ENCODE measurements at places on chromosomes 12 and 14.

DNA sequence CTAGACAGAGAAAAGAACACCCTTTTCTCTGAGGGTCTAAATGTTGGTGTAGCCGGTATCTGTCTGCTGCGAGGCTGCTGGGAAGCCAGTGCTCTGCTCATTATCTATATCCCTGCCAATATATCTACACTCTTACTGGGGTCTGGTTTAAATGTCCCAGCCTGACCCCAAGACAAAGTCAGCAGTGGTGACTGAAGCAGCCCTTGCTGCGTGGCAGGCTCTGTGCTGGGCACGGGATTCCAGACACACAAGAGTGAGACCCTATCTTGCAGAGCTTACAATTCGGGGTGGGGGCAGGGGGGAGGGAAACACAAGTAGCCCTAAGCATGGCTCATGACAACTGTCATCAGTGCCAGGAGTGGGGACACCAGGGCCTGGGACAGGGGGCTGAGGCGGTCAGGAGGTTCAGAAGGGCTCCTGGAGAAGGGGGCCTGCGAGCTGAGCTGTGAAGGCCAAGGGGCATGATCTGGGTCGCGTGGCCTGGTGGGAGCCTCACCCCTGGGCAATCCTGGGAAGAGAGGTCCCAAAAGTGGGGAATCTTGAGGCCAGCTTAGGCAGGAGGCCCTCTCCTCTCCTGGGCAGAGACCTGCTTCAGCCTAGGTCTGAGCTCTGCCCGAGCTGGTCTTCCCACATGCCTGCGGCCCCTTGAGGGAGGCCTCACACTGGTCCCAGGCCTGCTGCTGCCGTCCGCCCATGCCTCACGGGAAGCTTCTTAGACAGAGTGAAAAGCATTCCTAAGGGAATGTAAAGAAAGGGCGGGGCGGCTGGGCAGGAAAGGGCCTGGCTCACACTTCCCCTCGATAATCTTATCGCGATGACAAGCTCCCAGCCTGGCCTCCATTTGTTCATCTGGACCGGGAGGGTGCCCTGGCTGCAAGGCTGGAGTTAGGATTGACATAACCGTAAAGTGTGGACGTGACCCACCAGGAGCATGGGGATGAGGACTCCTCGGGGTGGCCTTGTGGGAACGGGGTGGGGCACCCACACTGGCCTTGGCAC is 7.3 kb upstream of the RCOR1 start:
- DNase-seq: no peak

- no peak for DNase-seq
Measured at GRCh38 chr12:23028158-23028802, 403.3 kb downstream of the ETNK1 start.

DNA sequence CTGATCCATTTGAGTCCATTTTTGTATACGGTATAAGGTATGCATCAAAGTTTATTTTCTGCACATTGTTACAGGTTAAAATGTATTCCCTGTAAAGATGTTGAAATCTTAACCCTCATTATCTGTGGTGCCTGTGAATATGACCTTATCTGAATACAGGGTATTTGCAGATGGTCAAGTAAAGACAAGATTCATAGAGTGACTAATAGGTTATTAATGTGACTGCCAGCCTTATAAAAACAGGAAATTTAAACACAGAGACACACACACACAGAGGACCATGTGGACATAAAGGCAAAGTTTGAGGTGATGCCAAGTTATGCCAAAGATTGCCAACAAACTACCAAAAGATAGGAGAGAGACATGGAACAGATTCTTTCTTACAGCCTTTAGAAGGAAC is 347.2 kb upstream of the DCN start:
- no peak for DNase-seq

DNA sequence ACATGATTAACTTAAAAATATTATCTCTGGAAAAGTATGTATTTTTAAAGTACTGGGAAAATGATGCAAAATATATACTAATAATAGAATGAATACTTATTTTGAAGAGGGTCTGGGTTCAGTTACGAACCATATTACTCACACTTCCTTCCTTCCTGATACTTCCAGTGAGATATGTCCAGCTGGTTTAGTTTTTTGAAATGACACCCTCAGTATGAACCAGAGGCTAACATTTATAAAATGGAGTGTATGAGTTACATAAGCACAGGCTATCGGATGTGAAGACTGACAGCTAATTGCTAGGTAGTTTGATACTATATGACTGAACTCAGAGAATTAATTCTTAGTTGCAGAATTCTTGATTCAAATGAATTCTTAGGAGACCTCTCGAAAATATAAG is 122.9 kb downstream of the OTOGL start:
- no peak for DNase-seq

DNA sequence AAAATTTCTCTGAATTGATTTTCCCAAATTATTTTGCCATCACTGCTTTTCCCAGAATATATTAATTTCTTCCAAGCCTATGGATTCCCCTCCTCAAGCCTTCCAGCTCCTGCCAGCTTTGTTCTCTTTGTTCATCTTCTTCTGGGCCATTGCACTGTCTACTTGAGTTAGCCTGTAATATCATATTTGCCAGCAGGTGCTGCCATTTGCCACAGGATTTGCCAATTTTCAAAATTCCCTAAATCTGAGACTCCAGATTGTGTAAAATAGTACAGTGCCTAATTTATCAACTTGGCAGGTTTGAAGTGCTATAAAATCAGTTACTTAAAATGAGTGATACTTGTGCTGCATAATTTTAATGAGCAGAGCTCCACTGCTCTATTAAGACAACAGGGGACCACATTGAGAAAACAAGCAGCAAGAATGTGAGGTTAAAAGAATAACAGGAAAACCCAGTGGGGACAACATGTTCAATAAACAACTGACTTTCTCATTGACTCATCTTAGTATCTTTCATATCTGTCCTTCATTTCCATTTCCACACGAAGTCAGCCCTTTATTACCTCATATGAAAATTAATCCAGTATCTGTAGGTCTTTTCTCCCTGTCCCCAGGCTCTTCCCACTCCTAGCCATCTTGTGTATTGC is 84.6 kb upstream of the CCDC196 start:
- DNase-seq: no peak

DNA sequence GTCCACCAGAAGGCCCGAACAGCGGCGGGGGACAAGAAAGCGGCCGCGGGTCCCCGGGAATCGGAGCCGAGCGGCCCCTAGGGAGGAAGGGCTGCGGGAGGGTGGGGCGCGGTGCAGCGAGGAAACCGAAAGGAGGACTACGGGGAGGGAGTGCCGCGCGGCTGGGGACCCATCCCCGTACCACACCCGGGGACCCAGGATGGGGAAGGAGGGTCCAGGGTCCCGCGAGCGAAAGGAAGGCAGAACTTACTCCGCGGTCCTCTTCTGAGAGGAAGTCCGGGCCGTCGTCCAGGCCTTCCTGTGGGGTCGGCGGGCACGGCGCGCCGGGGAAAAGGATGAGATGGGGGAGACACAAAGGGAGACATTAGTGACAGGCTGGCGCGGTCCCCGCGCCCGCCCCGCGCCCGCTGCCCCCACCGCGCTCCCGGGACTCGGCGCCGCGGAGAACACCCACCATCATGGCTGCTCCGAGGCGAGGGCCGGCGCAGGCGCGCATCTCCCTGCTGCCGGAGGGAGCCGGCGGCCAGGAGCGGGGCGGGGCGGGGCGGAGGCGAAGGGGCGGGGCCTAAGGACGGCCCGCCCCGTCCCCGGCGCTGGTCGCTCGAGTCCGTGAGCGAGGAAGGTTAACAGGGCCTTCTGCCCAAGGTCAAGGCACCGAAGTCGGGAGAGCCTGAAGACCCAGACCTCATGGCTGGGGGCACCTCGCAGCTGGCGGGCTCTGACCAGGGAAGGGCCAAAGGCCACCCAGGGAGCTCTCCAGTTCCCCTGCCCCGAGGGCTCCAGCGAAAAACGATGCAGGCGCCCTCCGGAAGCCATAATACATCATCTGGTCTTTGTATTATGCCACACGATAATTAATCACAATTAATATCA is at the start of gene SNX6:
Gene SNX6, minus strand, starts transcription at position 492 of the 873 bp plus-strand sequence. Its CDS starts 32 bp downstream, at position 460.
- DNase-seq: no peak

- no peak for DNase-seq
Measured at GRCh38 chr12:6951551-6952120, 480 bp downstream of the PTPN6 start.

DNA sequence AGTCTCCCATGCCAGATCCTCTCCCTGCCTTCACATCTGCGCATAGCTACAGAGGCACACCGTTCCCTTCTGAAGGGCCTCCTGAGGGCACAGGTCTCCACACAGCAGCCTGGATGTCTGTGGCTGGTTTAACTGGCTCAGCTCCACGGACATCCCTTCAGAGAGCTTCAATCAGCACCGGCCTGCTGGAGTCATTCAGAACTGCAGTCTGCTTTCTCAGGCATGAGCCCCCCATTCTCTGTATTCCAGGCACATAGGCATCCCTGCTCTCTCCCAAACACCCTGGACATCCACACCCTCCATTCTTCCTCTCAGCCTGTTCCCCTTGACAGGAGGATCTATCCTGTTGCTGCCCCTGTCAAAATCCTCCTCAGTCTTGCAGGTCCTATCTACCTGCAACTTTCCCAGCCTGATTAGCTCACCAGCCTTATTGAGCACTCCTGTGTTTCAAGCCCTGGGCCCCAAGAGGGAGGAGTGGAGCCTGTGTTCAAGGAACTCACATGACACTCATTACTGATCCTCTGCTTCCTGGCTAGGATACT is 2.9 kb upstream of the DHRS2 start:
- DNase-seq: no peak

GRCh38 chr14:64944861-64945260 is 2.3 kb upstream of the GPX2 start:
- no peak for DNase-seq

- DNase-seq: no peak
Measured at GRCh38 chr14:31508135-31508534, 20.3 kb upstream of the GPR33 start.

DNA sequence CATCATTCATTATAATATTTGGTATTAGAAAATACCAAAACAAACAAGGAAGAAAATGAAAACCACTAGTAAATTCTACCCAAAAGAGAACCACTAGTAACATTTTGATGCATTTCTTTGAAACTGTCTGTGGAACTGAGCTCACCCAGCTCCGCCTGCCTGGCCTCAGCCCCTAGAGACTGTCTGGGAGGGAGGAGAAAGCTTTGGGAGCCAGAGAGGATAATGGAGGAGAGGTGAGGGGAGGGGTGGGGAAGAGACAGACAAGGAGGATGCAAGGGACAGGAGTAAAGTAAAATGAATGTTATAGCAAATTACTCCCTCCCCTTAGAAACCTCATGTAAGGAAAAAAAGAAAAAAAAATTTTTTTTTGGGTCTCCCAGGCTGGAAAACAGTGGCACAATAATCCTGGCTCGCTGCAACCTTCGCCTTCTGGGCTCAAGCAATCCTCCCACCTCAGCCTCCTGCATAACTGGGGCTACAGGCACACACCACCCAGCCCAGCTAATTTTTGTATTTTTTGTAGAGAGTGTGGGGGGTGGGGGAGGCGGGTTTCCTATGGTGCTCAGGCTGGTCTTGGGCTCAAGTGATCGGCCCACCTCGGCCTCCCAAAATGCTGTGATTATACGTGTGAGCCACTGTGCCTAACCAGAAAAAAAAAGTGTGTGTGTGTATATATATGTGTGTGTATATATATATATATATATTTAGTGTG is 3.2 kb upstream of the MMP19 start:
- no peak for DNase-seq

- no peak for DNase-seq
Measured at GRCh38 chr12:47303207-47303606, 223.4 kb upstream of the AMIGO2 start.

- no peak for DNase-seq
Measured at GRCh38 chr14:90368946-90369721, 27.7 kb upstream of the CALM1 start.

- no peak for DNase-seq
Measured at GRCh38 chr12:47156167-47156736, 76.5 kb upstream of the AMIGO2 start.

DNA sequence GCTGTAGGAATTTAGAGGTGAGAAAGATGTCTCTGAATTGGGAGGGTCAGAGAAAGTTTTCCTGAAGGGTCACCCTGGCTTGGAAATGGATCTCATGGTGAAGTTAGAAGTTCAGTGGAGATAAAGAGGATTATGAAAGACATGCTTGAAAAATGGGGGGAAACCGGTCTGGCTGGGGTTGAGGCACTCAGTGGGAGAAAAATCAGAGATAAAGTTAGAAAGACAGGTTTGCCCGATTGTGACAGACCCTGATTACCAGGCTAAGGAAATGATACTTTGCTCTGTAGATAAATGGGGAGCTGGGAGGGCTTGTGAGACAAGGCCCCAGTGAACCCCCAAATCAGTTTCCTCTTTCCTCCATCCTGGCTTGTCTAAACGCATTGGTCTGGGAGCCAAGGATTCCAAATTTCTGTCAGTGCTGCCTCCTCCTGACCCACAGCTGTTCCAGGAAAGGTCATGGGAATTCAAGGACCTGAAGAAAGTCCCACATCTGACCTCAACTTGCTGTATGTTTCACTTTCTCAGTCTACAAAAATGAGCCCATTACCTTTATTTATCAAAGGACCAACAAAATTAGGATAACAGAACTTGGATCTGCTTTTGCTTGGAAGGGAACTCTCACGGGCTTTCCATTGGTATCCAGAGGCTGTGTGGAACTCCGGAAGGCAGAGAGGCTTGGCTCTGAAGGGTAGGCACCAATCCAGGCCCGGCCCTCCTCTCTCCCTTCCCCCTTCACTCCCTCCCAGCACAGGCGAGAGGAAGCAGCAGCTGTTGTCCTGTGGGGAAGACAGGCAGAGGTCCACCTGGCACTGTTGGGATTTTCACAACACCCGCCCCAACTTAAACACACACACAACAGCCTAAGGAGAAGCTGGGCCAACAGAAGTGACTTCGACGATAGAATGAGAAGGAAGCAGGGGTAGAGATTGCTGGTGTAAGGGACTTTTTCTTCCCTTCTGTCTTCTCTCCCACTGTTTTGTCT is 3.4 kb upstream of the RNASE7 start:
- DNase-seq: no peak

GRCh38 chr12:104411826-104412641 is 44.7 kb upstream of the CHST11 start:
- no peak for DNase-seq

DNA sequence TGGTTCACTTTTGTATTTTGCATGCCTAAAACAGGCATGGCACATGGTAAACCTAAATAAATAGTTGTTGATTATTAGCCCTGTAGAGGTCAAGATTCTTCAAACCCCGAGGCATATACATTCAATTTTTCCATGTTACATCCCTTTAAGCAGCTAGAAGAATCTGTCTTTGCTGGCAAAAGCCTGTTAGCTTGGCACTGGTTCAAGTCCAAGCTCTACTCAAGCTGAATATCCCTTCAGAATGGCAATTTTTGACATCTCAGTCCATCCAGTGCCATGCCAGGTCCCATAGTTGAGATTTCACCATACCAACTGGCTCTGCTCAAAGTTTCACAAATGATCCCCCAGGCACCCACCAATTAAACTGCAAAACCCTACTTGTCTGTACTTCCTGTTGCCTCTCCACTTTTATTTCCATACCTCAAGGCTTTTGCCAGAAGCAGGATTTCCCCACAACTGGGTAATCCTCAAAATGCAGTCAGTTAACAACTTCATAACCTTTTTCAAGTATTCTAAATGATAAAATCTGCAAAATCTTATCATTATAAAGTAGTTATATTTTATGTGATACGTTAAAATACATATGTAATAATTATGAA is 9.0 kb upstream of the DCN start:
- DNase-seq: no peak
